ENCODE measurements at places on chromosomes 2 and 18. TPM values are rescaled to one million over a fixed set of nuclear protein-coding genes. Genes with fewer than 3 reads are reported as not detected.

The KCNE4 gene
- not detected for total RNA-seq

The SFT2D3 gene
- 4.6 TPM for total RNA-seq

The MOGAT1 gene
- total RNA-seq = not detected

The ARHGAP25 gene
- 126 TPM for total RNA-seq

DNA sequence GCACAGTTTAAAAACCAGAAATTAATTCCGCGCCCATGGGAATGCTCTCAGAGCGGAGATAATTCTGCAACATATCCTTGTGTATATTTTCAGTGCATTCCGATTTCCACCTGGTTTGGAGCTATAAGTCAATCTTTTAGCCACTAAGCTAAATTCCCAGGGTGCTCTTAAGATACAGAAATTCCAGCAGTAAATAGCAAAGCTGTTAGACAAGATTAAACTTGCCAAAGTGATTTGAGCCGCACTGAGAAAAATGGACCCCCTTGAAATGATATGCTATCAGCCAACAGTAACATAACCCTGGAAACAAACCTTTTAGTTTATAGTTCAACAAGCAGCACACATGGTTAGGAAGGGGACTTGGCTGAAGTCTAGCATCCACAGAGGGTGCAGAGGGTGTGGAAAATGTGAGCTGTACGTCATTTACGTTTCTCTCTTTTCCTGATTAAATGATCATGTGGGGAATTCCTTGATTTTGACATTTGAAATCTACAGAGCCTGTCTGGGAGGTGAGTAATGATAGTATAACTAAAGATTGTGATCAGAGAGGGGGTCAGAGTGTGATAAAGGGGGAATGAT, 99.8 kb upstream of the COPS8 start:
- no peak for DNase-seq

DNA sequence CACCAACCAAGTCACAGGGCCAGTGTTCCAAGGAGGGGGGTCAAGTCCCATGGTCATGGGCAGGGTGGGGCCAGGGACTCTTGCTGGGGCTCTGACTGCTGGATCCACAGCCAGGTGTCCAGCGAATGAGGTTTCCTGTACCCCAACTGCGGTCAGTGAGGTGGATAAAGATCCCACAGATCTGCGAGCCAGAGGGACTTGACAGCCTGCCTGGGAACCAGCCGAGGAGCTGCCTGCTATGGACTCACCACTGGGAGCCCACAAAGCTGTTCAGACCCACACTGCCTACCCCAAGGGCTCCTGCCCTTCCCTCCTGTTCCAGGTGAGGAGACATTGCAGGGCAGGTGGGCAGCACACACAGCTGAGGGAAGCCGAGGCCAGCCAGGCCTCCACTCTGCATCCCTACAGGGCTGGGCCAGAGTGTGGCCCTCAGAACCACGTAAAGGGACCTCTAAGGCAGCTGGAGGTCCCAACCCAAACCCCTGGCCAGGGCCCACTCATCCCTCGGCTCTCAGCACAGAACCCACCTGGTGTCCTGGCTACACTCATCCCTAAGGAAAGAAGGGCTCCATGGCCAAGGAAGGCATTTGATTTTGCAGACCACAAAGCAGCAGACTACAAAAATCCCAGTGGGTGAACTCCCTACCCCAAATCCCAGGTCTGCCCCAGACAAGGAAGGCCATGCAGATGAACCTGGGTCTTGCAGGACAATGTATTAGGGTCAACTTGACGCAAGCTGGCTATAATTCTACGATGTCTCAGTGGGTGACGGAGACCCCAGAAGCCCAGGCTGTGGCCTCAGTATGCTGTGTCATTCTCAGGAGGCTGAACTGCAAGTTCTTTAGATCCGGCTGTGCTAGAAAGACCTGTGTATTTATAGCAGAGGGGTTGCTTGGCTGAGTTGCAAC, 209.2 kb downstream of the MGAT5 start:
- DNase-seq = peak; percentile 38

DNA sequence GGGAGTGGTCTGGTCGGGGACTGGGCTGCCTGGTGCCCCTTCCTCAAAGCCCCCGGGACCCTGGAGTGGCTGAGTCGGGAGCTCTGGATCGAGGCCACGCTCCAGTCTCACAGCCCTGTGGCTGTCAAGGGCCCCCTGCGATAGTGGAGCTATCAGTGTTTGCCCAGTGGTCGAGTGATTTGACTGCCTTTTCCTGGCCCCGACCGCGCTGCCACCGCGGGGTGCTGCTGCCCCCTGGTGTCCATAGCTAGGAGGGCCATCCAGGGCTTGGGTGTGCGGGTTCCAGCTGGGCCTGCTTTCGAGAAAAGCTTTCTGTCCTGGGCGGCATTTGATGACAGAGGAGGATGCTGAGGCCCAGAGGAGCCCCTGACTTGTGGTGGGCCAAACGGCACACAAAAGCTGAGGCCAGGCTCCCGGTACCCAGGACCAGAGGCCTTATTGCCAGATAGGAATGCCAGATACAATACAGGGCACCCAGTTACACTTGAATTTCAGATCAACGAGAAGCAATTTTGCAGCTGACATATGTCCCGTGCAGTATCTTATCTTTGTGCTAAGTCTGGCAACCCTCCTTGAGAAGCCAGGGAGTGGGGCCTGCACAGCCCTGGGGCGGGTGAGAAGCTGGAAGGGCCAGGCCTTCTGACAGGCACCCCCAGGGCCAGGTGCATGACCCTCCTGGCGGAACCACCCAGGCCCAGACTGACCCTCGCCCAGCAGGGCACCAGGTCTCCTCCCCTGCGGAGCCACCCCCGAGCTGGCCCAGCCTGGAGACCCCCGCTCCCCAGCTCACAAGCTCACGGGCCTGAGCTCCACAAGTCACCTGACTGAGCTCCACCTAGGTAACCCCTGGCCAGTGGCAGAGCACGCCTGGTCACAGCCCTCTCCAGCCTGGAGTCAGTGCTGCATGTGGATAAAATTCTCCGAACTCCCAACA, 13.0 kb downstream of the ODC1 start:
- DNase-seq = peak; percentile 77

- DNase-seq = no peak
Measured at GRCh38 chr2:240351088-240351741, 84.2 kb upstream of the GPC1 start.

- DNase-seq = no peak
Measured at GRCh38 chr2:27799646-27800010, 28.1 kb downstream of the MRPL33 start.

DNA sequence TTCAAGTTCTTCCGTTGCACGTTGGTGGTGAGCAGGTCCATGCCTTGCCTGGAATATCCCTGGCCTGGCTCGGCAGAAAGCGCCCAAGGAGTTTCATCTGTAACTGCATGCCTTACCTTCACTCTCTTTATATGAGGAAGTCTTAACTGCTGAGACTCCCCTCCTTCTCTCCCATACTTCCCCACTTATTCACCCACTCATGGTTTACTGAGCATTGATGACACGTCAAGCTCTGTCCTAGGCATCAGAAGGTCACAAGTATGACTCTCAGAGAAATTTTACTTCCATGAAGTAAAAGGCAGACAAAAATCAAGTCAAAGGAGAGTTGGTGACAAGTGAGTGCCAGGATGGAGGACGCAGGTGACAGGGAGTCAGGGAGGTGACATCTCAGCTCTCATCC, 68.2 kb downstream of the TBC1D8 start:
- DNase-seq = no peak

- peak; percentile 25 for DNase-seq
Measured at GRCh38 chr2:217741381-217741955, 261.3 kb downstream of the TNS1 start.

DNA sequence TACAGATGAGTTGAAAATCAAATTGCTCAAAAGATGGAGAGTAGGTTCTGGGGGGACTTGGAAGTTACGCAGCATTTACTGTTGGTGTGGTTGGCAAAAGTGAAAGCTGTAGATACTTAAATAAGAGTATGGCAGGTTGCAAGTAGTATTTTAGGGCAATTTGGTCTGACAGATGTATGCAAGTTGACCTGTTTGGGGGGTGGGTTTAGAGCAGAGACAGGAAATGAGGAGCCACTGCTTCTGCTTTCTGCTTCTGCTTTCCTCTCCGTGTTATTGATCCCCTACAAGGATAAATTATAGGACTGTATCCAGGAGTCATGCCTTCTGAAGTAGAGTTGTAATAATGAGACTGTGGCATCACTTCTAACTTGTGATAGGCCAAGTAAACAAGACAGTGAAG, 71.2 kb downstream of the EPAS1 start:
- DNase-seq = no peak

- DNase-seq = no peak
Measured at GRCh38 chr2:161381546-161381945, 34.6 kb upstream of the TBR1 start.

GRCh38 chr2:17355608-17356329, 162.5 kb downstream of the RAD51AP2 start:
- no peak for DNase-seq

GRCh38 chr2:29638641-29639040, 282.7 kb downstream of the ALK start:
- DNase-seq = no peak

DNA sequence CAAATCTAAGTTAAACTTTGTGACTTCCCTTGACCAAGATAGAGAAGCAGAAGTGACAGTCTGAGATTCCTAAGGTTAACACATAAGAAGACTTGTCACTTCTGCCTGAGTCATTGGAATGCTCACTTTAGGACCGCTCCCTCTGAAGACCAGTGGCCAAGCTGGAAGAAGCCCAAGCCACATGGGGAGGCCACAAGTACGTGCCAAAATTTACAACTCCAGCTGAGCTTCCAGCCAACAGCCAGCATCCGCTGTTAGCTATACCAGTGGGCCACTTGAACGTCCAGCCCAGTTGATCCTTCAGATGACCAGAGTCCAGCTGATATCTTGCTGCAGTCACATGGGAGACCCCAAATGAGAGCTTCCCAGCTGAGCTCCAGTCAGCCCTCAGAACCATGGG, 18.1 kb upstream of the ANTXR1 start:
- no peak for DNase-seq
